ENCODE measurements at places on chromosomes 13 and 19. TPM values are rescaled to one million over a fixed set of nuclear protein-coding genes. Genes with fewer than 3 reads are reported as not detected.

LRRC63 gene
- total RNA-seq: not detected

DNA sequence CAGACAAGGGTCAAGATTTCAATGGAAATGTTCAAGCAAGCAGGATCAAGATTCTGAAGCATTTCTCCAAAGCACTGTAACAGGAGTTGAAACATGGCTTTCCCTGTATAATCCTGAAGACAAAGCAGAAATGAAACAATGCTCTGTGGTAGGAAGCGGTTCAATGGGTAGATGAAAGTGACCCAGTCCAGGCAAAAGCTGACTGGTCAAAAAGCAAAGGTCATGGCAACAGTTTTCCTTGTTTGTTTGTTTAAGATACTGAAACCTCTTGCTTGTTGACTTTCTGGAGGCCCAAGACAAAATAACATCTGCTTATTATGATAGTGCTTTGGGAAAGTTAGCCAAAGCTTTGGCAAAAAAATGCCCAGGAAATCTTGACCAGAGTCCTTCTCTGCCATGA, 1343.9 kb upstream of the PCDH9 start:
- DNase-seq: no peak
- H3K36me3 ChIP-seq: no peaks in the 10 kb centered on the region

GRCh38 chr19:5891938-5892771, 11.4 kb downstream of the NDUFA11 start:
- peak; percentile 61 for DNase-seq
- H3K4me3 ChIP-seq: no peak overlapping the region
- no peak overlapping the region for H3K27ac ChIP-seq
- no peaks in the 10 kb centered on the region for H3K4me1 ChIP-seq
- no peaks in the 10 kb centered on the region for H3K27me3 ChIP-seq

DNA sequence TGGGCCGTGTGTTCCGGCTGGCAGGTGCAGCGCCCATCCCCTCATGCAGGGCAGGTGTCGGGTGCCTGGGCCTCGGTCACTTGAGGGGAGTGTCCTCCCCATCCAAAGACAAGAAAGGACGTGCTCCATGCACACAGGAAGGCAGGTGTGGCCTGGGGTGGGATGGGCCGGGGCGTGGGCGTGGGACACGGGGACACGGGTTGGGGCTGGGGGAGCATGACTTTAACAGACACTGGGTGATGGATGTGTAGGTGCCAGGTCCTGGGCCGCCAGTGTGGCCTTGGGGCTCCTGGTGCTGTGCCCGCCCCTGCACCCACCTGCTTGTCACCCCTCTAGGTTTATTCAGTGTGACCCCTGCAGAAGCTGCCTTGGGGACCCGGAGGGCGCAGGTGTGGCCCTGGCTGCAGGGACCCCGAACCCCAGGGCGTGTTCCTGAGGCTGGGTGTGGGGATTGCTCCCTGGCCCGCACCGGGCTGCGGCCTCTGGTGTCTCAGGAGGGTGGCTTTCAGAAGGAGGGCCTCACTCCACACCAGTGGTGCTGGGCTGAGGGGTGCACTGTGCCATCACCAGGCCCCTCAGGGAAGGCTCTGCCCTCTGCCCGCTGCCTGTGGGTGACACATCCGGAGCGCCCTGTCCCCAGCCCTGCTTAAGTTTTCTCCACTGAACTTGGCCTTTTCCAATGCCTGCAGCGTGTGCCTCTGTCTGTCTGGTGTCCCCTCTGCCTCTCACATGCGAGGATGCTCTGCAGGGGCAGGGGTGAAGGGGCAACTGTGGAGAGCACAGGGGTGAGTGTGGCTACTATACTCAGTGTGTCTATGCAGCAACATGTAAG, 5.2 kb downstream of the TMEM255B start:
- no peaks in the 10 kb centered on the region for H3K36me3 ChIP-seq
- no peak overlapping the region for H3K4me3 ChIP-seq
- H3K27ac ChIP-seq: no peak overlapping the region
- no peaks in the 10 kb centered on the region for H3K4me1 ChIP-seq
- no peak for DNase-seq
- peaks cover 9% of the 10 kb centered on the region for H3K27me3 ChIP-seq

- H3K36me3 ChIP-seq: no peaks in the 10 kb centered on the region
- H3K27me3 ChIP-seq: no peaks in the 10 kb centered on the region
- H3K27ac ChIP-seq: no peak overlapping the region
- H3K4me1 ChIP-seq: 0 out of 2 replicates have a peak, but pooled peaks cover 2% of the 10 kb centered on the region
These were observed 55.8 kb upstream of the KCTD15 start for GRCh38 chr19:33740811-33741396.

- H3K27ac ChIP-seq: no peak overlapping the region
- H3K4me1 ChIP-seq: no peaks in the 10 kb centered on the region
- no peaks in the 10 kb centered on the region for H3K27me3 ChIP-seq
These were observed 10.9 kb downstream of the POLR2E start for GRCh38 chr19:1084024-1084868.

- no peak for DNase-seq
- H3K27ac ChIP-seq: no peak overlapping the region
- H3K27me3 ChIP-seq: no peaks in the 10 kb centered on the region
These were observed 20.2 kb downstream of the LIG4 start for GRCh38 chr13:108195146-108195545.

DNA sequence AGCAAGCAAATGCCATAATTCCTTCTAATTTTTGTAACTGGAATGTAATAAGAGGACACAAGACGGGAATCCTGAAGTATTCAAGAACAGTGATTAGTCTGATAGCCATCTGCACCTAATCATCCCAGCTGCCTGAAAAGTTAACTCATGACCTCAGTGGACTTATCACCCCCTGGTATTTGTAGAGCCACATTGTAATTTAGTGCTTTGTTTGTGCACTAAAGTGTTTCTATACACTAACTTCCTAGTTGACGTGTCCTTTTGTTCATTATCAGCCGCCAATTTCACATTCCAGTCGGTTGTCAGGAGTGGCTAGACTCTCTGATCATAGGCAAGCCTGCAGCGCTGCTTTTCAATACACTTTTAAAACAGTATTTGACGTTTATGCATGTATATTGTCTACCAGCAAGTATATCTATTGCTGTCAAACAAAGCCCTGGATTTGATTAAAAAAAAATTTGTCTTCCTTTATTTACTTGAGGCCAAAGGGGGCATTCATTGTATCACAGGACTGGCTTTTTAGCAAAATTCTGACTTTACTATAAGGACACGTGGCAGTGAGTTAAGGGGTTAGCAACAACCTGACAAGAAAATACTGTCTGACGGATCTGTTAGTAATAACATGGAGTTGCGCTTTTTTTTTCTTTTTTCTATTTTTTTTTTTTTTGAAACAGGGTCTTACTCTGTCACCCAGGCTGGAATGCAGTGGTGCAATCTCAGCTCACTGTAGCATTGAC, 10.4 kb upstream of the SOX21 start:
- no peak overlapping the region for H3K27ac ChIP-seq
- H3K4me3 ChIP-seq: no peak overlapping the region
- H3K27me3 ChIP-seq: no peaks in the 10 kb centered on the region
- H3K4me1 ChIP-seq: no peaks in the 10 kb centered on the region
- DNase-seq: no peak

DNA sequence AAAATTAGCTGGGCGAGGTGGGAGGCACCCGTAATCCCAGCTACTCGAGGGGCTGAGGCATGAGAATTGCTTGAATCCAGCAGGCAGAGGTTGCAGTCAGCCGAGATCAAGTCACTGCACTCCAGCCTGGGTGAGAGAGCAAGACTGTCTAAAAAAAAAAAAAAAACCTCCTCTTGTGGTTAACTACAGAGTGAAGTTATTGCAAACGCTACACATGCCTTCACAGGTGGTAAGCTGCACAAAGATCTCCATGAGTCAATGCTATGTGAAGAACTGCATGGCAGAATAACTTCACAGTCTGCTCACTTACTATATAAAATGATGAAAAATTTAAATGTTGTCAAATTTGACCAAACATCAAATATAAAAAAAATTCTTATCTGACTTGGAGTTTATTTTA, 436.8 kb downstream of the FGF14 start:
- H3K4me1 ChIP-seq: no peaks in the 10 kb centered on the region
- H3K27me3 ChIP-seq: no peaks in the 10 kb centered on the region
- H3K4me3 ChIP-seq: no peak overlapping the region

MIR17HG gene
- total RNA-seq: 38.7 TPM
